ENCODE measurements at places on chromosomes 5 and 9.

- no peak for DNase-seq
Observed at GRCh38 chr5:14745188-14745563, 80.7 kb downstream of the OTULIN start.

DNA sequence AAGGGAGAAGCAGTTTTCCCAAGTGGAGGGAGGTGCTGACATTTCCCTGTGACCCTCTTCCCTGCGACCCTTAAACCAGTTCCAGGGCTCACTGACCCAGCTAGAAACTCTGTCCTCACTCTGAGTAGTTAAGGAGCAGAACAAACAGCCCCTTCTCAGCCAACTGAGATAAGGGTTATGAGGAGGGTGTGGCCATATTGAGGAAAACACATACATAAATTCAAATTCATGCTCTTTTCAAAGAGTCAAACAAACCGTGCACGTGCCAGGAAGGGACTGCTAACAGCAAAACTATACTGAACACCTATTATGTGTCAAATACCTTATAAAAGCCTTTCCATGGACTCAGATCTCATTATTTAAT, 4.9 kb upstream of the AKNA start:
- DNase-seq: no peak

GRCh38 chr9:80874276-80874675, 815.1 kb downstream of the TLE1 start:
- DNase-seq: no peak

- no peak for DNase-seq
Observed at GRCh38 chr9:126532951-126533925, 80.5 kb upstream of the LMX1B start.

GRCh38 chr9:137688725-137689124, 69.9 kb downstream of the EHMT1 start:
- no peak for DNase-seq

DNA sequence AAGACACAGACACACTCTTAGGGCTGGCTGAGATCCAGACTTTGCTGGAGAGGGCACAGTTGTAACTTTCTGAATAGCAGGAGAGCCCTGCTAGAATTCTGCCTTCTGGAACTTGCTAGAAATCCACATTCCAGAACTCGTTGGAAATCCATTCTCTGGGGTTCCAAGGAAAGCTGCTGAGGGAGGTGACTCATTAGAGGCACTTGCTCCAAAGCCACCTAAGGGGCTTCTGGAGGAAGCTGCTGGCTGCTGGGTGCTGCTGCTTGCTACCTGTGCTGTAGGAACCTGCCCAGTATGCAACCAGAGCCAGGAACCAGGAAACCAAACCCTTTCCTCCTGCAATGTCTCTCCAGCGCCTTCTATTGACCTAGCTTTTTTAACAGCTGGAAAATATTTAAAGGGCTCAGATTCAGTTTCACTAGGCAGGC, 4.1 kb upstream of the TLE4 start:
- DNase-seq: no peak
